A673 (cell line): ENCODE measurements at places on chromosomes 6 and 20.
A peak's percentile ranks its signal among the peaks of the same experiment; 100 is the strongest.

- H3K4me1 ChIP-seq: no peaks in the 10 kb centered on the region
- DNase-seq: no peak
- no peaks in the 10 kb centered on the region for H3K27me3 ChIP-seq
- H3K36me3 ChIP-seq: peaks cover 23% of the 10 kb centered on the region
- no peak overlapping the region for H3K4me3 ChIP-seq
Observed at GRCh38 chr20:39042279-39043150, 80.4 kb downstream of the DHX35 start.

- DNase-seq: no peak
- no peak overlapping the region for H3K4me3 ChIP-seq
- H3K27ac ChIP-seq: no peak overlapping the region
- no peaks in the 10 kb centered on the region for H3K27me3 ChIP-seq
- peaks cover 20% of the 10 kb centered on the region for H3K36me3 ChIP-seq
- H3K4me1 ChIP-seq: no peaks in the 10 kb centered on the region
Observed at GRCh38 chr6:43189776-43190304, 7.8 kb downstream of the CUL9 start.

DNA sequence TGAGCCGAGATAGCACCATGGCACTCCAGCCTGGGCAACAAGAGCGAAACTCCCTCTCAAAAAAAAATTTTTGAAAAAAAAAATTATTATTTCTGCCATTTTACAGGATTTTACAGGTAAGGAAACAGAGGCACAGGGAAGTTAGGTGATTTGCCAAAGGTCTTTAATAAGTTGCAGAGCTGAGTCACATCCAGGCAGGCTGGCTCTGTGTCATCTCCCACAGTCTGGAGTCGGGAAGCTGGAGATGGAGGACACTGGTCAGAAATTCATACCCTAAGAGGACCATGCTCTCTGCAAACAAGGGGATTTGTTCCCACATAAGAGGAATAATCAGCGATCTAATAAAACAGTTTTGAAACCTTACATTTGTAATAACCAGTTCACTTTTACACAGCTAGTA is 24.1 kb downstream of the HECA start:
- H3K4me3 ChIP-seq: no peak overlapping the region
- no peak overlapping the region for H3K27ac ChIP-seq
- no peaks in the 10 kb centered on the region for H3K36me3 ChIP-seq
- no peak for DNase-seq
- H3K4me1 ChIP-seq: no peaks in the 10 kb centered on the region
- H3K27me3 ChIP-seq: no peaks in the 10 kb centered on the region

- H3K27ac ChIP-seq: no peak overlapping the region
- H3K27me3 ChIP-seq: no peaks in the 10 kb centered on the region
- H3K4me3 ChIP-seq: no peak overlapping the region
- H3K4me1 ChIP-seq: no peaks in the 10 kb centered on the region
- H3K36me3 ChIP-seq: no peaks in the 10 kb centered on the region
Observed at GRCh38 chr20:24817351-24817750, 131.7 kb upstream of the CST7 start.

DNA sequence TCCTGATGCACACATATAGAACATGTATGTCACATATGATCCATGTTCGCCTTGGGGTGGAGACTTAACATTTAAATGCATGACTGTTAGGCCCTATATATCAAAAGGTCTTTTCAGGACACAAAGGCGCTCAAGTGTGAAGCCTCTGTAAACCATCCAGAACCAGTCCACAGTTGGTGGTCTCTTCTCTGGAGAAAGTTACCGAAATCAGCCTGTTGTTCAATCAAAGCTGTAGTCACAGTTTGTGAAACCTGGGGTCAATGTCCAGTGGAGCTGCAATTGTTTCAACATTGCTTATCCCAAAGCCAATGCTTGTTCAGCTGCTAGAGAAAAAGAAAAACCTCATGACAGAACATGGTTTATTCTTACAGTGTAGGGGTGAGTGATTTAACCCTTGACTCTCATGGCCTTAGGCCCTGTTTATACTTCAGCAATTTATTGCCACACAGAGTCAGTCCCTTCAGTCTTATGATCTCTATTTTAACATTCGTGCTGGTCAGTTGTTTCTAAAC is 193.6 kb upstream of the CST7 start:
- H3K36me3 ChIP-seq: no peaks in the 10 kb centered on the region
- H3K27ac ChIP-seq: peak overlapping the region; percentile 71
- H3K4me1 ChIP-seq: peaks cover 33% of the 10 kb centered on the region
- peak; percentile 53 for DNase-seq
- H3K4me3 ChIP-seq: no peak overlapping the region

DNA sequence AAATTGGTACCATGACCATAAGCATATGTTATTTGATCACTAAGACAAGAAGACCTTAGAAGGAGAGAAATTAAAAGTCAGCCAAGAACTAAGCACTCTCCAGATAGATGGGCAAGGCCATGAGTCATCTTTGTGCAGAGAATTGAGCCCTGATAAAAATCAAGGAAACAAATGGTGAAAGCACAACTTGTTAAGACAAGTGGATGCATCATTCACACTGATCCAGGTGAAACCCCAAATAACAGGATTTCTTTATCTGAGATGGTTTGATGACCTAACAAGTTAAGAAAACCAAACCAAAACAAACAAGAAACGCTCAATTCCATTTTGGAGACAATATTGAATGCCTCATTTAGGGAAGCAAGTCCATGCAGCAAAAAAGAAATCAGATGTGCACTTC is 121.6 kb downstream of the ADAT2 start:
- no peak overlapping the region for H3K4me3 ChIP-seq
- no peaks in the 10 kb centered on the region for H3K4me1 ChIP-seq
- no peaks in the 10 kb centered on the region for H3K27me3 ChIP-seq

DNA sequence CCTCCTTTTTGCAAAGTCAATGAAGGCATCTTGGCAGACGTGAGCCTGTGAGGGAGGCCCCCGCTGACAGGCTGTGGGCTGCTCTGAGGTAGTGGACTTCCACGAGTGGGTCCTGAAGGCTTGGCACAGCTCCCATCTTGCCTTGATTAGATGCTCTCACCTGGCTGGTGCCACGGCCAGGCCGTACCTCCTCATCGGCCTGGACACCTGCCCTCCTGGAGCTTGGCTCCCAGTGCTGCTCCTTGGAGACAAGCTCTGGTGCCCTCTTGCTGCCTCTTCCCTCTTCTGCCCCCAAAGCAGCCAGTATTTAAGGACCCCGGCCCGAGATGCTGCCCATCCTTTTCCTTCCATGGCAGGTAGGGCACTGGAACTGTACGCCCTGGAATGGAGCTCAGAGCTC is 93.5 kb downstream of the ERMARD start:
- no peaks in the 10 kb centered on the region for H3K36me3 ChIP-seq
- H3K27ac ChIP-seq: no peak overlapping the region
- no peak for DNase-seq
- no peaks in the 10 kb centered on the region for H3K27me3 ChIP-seq

DNA sequence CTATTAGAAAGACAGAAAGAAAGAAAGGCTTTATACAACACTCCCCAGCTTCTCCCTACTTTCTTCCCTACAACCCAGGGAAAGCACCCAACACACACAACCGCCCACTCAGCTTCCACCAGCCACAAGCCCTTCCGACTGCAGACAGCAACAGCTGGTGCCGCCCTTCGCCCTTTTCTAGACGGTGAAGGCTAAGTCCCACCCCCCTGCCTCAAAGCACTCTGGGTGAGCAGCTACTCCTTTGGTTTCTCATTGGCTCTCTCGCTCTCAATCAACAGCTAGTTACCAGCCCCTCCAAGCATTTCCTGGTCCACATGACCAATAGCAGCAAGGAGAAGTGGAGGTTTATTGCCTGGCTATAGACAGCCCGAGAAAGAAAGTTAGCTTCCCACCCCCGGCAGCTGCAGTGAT is 230.1 kb upstream of the MOCS1 start:
- no peaks in the 10 kb centered on the region for H3K27me3 ChIP-seq
- peak; percentile 13 for DNase-seq
- H3K4me1 ChIP-seq: no peaks in the 10 kb centered on the region
- H3K36me3 ChIP-seq: no peaks in the 10 kb centered on the region
- no peak overlapping the region for H3K27ac ChIP-seq
